ENCODE measurements at places on chromosomes 13 and 19. TPM values are rescaled to one million over a fixed set of nuclear protein-coding genes. Genes with fewer than 3 reads are reported as not detected.

The TBXA2R gene
- 1.1 TPM for total RNA-seq

GRCh38 chr13:50236898-50237318 is 221.7 kb downstream of the KCNRG start:
- no peak for DNase-seq

DNA sequence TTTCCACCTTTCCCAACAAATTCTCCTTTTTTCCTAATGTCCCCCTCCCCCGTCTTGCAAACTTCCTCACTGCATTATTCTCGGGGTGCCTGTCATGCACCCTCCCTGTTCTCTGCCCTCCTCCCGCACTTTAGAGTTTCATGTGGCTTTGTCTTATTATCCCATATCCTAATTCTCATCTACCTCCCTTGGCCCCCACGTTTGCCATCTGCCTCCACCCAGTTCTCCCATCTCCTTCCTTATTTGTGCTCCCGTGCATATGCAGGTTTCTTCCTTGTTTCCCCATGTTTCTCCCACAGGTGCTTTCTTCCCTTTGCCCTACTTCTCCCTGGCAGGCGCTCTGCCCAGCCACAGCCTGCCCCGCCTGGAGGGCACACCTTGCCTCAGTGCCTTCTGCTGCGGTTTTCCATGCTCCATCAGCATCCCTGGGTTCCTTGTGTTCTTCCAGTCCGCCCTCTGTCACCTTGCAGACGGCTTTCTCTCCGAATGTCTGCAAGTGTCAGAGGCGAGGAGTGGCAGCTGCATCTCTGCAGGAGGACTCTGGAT is 1.5 kb downstream of the SPATA13 start:
- no peak for DNase-seq

DNA sequence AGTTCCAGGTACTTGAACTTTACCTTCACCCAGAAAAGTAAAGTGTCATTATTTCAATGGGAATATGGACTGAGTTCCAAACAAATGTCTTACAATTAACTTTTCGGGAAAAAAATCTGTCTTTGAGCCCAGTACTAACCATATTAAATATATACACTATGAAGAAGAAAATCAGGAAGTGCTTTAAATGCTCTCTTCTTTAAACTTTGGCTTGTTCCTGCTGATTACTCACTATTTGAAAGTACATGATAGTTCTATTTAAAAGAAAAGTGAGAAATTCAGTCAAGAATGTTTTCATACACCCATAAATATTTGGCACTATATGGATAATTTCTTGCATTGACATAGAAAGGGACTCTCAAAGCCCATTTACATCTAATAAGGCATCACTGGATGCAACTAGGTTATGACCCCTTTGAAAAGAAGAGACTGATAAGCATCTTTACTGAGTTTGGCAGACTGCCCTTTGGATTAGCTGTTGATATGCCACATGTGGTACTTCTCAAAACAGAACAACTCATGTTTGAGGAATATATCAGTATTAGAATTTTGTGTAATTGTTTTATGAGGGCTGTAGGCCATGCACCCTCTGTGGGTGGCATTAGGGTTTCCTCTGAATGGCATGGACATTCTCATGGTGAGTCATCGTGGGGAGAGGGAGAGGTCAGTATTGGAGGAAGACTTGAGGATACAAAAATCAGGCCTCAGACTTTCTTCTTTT is 25.0 kb upstream of the VWA8 start:
- DNase-seq, result no peak

DNA sequence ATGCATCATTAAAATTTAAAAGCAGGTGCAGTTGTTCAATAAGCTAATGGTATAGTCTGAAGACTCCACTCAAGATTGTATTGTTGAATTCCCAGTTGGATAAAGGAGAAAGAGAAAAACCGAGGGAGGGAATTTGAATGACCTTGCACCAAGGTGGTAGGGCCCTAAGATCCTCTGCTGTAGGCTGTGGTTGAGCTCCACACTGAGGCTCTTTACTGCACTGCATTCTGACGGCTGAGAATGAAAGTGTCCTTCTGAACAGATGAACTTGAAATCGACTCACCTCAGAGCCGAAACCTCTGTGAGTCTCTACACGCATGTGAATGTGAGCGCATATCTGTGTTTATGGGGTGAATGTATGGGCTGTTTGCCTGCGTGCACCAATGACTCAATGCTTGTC is 388.9 kb upstream of the DACH1 start:
- DNase-seq, result no peak
